Tibial nerve (tissue), 4 donors: ENCODE measurements at places on chromosomes 3 and 15. TPM values are rescaled to one million over a fixed set of nuclear protein-coding genes. Genes with fewer than 3 reads are reported as not detected.
A peak's percentile ranks its signal among the peaks of the same experiment; 100 is the strongest.

DNA sequence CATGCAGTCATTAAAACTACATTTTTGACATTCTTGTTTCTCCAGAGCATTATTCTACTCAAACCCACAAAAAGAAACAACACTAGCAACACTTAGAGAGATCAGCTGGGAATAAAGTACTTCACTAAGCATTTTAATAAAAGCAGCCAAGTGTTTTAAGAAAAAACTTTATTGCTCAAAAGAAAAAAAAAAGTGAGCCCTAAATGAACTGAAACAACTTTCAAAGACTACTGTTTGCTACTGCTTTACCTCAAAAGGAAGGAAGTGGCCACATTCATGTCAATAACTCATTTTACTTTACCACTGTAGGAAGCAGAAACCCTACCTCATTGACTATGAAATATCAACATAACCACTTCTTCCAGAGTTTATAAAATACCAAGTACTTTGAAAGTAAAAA is 91.3 kb downstream of the UACA start:
- H3K36me3 ChIP-seq: no peaks in the 10 kb centered on the region
- H3K27me3 ChIP-seq: no peaks in the 10 kb centered on the region
- H3K4me3 ChIP-seq: no peak overlapping the region

TM4SF18 gene
- total RNA-seq: 12.7 TPM

GRCh38 chr15:47768735-47769134 is 51.4 kb downstream of the SEMA6D start:
- H3K4me3 ChIP-seq: no peak overlapping the region
- no peaks in the 10 kb centered on the region for H3K36me3 ChIP-seq
- H3K27me3 ChIP-seq: no peaks in the 10 kb centered on the region
- no peak for DNase-seq
- H3K27ac ChIP-seq: no peak overlapping the region

FOXL2 gene
- not detected for total RNA-seq

GRCh38 chr3:185460719-185461350 is 38.0 kb downstream of the TMEM41A start:
- H3K27me3 ChIP-seq: no peaks in the 10 kb centered on the region
- no peak for DNase-seq
- H3K4me3 ChIP-seq: no peak overlapping the region
- H3K36me3 ChIP-seq: peaks cover 38% of the 10 kb centered on the region
- H3K27ac ChIP-seq: no peak overlapping the region

KBTBD8 gene
- 0.21 TPM for total RNA-seq

- H3K4me1 ChIP-seq: no peaks in the 10 kb centered on the region
- no peak for DNase-seq
- H3K27me3 ChIP-seq: no peaks in the 10 kb centered on the region
- no peak overlapping the region for H3K27ac ChIP-seq
- no peak overlapping the region for H3K4me3 ChIP-seq
Observed at GRCh38 chr3:194840661-194841514, 155.2 kb downstream of the FAM43A start.

SLC49A4 gene
- total RNA-seq: 15.5 TPM

GRCh38 chr15:63146684-63147083 is 10.6 kb downstream of the RPS27L start:
- no peak overlapping the region for H3K27ac ChIP-seq
- H3K4me1 ChIP-seq: no peaks in the 10 kb centered on the region
- no peak overlapping the region for H3K4me3 ChIP-seq
- H3K36me3 ChIP-seq: peaks cover 75% of the 10 kb centered on the region

ANKUB1 gene
- 0.84 TPM for total RNA-seq

DNA sequence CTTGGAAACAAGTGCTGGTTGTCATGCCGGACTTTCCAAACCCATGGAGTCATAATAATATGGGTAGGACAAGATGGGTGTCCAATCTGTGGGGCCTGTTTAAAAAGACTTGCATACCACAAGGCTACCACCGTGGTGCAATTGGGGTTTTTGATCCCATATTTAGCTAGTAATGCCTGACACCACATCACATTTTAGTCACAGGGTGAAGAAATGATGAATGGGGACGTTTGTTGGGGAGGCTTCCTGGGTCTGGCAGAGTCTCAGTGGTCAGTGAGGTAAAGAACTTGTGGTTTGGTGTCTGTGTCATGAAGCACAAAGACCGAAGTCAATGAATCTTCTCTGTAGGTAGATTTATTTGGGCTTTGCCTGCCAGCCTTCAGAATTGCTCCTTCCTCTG is 31.0 kb downstream of the P3H2 start:
- no peak overlapping the region for H3K4me3 ChIP-seq
- no peak overlapping the region for H3K27ac ChIP-seq
- no peak for DNase-seq
- no peaks in the 10 kb centered on the region for H3K4me1 ChIP-seq

ATP13A5 gene
- not detected for total RNA-seq

ASB14 gene
- total RNA-seq: not detected

GRCh38 chr15:85579957-85580694 is 199.7 kb downstream of the AKAP13 start:
- peaks cover 39% of the 10 kb centered on the region for H3K36me3 ChIP-seq
- H3K4me3 ChIP-seq: no peak overlapping the region
- H3K4me1 ChIP-seq: no peaks in the 10 kb centered on the region
- H3K27ac ChIP-seq: peak overlapping the region; percentile 85
- H3K27me3 ChIP-seq: no peaks in the 10 kb centered on the region

DNA sequence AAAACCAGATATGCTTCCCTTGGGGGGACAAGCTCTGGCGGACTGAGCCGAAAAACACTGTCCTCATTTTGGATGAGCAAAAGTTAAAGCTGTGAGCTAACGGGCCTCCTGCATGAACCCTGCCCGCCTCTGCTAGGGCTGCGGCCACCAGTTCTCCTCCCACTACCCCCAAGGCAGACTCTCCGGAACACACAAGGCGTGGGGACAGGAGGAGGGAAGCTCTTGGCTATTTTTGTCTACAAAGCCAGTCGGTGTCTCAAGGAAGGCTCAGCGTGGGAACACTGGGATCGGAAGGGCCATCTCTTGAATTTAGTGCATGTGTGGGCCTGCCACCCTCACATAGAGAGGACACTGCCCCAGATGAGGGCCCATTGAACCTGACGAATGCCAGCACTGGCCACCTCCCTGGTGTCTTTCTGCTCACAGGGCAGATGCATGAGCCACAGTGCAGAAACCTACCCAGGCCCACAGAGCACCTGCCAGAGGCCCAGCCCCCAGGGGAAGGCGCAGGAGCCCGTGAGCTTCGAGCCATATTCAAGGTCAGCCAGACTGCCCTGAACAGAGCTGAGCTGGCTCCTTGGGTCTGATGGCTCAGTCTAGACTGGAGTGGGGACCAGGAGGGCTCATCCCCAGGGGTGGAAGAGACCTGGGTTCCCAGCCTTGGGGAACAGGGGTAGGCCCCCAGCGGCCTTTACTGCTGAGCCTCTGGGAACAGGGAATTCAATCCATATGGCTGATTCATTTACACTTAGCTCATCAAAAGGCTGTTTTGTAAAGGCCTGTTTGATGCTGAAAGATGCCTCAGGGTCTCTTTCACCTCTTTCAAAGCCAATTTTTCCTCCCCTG is 38.3 kb downstream of the HCN4 start:
- no peak for DNase-seq
- no peaks in the 10 kb centered on the region for H3K36me3 ChIP-seq
- no peak overlapping the region for H3K4me3 ChIP-seq
- H3K27ac ChIP-seq: no peak overlapping the region
- no peaks in the 10 kb centered on the region for H3K4me1 ChIP-seq
- no peaks in the 10 kb centered on the region for H3K27me3 ChIP-seq

DNA sequence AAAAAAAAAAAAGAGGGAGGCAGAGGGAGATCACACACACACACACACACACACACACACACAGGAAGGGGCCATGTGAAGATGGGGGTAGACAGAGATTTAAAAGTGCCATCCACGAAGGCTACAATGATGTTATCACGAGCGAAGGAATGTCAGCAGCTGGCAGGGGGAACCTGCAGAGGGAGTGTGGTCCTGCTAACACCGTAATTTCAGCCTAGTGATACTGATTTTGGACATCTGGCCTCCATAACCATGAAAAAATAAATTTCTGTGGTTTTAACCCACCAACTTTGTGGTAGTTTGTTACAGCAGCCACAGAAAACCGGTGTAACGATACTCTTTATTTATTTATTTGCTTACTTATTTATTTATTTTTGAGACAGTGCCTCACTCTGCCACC is 76.0 kb downstream of the TMCO5A start:
- no peaks in the 10 kb centered on the region for H3K36me3 ChIP-seq
- no peak overlapping the region for H3K4me3 ChIP-seq
- no peaks in the 10 kb centered on the region for H3K27me3 ChIP-seq
- no peak overlapping the region for H3K27ac ChIP-seq
- DNase-seq: no peak

GRCh38 chr3:44554626-44555592 is at the start of gene ZKSCAN7:
Gene ZKSCAN7, plus strand, starts transcription at chr3:44555193. Its CDS starts 1,855 bp downstream, at chr3:44557048.
- peaks cover 18% of the 10 kb centered on the region for H3K4me1 ChIP-seq
- H3K27me3 ChIP-seq: peaks cover 24% of the 10 kb centered on the region
- DNase-seq: no peak
- H3K36me3 ChIP-seq: peaks cover 34% of the 10 kb centered on the region
- H3K4me3 ChIP-seq: peak within 1 kb of the TSS; percentile 76

- no peak for DNase-seq
- no peaks in the 10 kb centered on the region for H3K36me3 ChIP-seq
- no peaks in the 10 kb centered on the region for H3K4me1 ChIP-seq
- H3K27me3 ChIP-seq: no peaks in the 10 kb centered on the region
- H3K4me3 ChIP-seq: no peak overlapping the region
Observed at GRCh38 chr3:94758751-94759150, 695.9 kb downstream of the NSUN3 start.

DNA sequence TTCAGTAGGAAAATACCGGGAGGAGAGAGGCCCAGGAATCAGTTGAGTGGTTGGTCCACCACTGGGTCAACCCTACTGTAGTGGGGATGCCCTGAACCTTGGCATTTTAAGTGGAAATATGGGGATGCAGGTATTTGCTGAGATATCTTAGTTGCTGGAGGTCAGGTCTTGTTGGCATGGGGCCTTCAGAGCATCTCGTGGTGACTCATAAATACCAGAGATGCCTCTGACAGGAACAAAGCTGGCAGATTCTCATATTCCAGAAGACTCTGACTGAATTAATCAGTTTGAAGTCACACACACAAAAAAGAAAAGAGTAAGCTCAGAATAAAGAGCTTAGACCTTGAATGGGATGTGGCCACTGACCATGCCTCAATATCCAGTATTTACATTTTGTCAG is 91.6 kb downstream of the CACNA2D3 start:
- H3K27me3 ChIP-seq: no peaks in the 10 kb centered on the region
- H3K36me3 ChIP-seq: no peaks in the 10 kb centered on the region
- no peaks in the 10 kb centered on the region for H3K4me1 ChIP-seq

DNA sequence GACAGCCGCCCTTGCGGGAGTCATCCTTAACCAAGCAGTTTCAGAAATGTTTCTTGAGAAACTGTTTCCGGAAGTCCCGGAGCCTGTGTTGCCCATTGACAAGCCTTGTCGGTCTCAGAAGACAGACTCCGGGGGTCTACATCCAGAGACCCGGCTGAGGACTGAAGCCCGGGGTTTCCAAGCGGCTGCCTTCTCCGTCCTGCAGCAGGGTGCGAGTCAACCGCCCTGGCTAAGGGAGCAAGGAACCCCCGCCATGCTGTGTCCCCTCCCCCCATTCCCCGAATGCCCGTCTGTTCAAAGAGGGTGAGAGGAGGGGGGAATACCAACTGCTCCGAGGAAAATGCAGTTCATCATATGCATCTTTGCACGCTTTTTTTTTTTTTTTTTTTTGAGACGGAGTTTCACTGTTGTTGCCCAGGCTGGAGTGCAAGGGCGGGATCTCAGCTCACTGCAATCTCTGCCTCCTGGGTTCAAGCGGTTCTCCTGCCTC is 61.6 kb downstream of the ATP1B3 start:
- no peaks in the 10 kb centered on the region for H3K4me1 ChIP-seq
- H3K36me3 ChIP-seq: no peaks in the 10 kb centered on the region
- H3K27ac ChIP-seq: no peak overlapping the region
- H3K27me3 ChIP-seq: no peaks in the 10 kb centered on the region
- no peak for DNase-seq
- H3K4me3 ChIP-seq: no peak overlapping the region

SLC6A1 gene
- total RNA-seq: 7.3 TPM

GRCh38 chr3:101732240-101732641 is 7.8 kb downstream of the CEP97 start:
- DNase-seq: no peak
- peaks cover 57% of the 10 kb centered on the region for H3K4me1 ChIP-seq
- H3K36me3 ChIP-seq: no peaks in the 10 kb centered on the region
- no peak overlapping the region for H3K4me3 ChIP-seq
- no peaks in the 10 kb centered on the region for H3K27me3 ChIP-seq

SLC2A2 gene
- total RNA-seq: not detected

PLCB2 gene
- 42.3 TPM for total RNA-seq

CFAP100 gene
- total RNA-seq: 6.1 TPM

DNA sequence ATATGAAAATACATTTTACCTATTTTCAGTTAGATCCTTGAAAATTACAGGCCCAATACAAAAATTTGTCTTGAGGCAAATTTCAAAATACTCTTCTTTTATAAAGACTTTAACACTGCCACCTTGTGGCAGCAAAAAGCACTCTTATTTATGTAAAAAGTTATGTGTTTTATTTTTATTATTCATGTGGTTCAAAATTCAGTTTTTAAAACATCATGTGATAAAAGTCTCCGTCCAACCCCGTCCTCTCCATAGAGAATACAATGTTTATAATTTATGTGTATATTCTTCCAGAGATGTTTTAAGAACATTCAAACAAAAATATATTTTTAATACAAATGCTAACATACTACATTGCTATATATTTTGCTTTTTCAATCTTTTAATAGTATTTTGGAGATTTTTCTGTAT is 36.9 kb upstream of the TRIM59 start:
- no peak for DNase-seq
- H3K27me3 ChIP-seq: no peaks in the 10 kb centered on the region
- no peak overlapping the region for H3K4me3 ChIP-seq
- H3K36me3 ChIP-seq: no peaks in the 10 kb centered on the region

DNA sequence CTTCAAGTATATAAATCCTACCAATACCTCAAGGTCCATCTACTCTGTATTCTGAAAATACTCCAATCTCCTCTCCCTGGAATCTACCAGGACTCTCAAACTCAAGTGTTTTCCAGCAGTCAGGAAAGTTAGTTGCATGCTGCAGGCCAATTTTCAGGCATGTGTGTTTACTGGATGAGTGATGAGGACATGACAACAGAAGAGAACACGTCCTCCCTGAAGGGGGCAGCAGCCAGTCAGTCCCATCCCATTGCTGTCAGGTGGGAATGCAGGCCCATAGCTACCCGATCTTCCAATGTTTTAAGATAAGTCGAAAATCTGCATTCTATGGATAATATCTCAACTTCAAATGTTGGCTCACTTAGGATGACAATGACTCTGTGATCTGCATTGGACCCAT is 496.2 kb downstream of the FHIT start:
- H3K27me3 ChIP-seq: no peaks in the 10 kb centered on the region
- no peak for DNase-seq
- no peak overlapping the region for H3K27ac ChIP-seq
- H3K36me3 ChIP-seq: no peaks in the 10 kb centered on the region
- H3K4me1 ChIP-seq: no peaks in the 10 kb centered on the region

DNA sequence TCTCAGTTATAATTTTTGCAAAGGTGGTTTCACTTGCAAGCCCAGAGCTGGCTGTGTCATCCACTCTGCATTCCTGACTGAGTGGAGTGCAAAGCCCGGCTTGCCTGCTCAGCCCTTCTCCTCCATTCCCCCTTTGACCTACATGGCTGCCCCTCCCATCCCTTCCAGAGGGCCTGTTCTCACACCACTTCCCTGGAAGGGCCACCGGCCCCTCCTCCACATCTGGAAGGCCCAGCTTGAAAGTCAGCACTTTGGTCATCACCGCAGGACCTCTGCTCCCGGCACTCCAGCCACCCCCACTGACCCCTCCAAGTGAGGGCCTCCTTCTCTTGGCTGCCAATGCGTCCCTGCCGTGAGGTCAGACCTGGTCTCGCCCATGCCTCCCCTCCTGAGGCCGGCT is 74.1 kb upstream of the RNF7 start:
- H3K27ac ChIP-seq: no peak overlapping the region
- DNase-seq: no peak
- no peaks in the 10 kb centered on the region for H3K36me3 ChIP-seq
- no peaks in the 10 kb centered on the region for H3K27me3 ChIP-seq
- peaks cover 18% of the 10 kb centered on the region for H3K4me1 ChIP-seq

CTDSPL gene
- total RNA-seq: 43.3 TPM
